Activated naive CD4-positive, alpha-beta T cell treated with anti-CD3 and anti-CD28 coated beads for 36 hours (primary cell): ENCODE measurements at places on chromosomes 5 and 9. TPM values are rescaled to one million over a fixed set of nuclear protein-coding genes. Genes with fewer than 3 reads are reported as not detected.

GRCh38 chr9:112218908-112219307, 43.8 kb upstream of the SUSD1 start:
- H3K27me3 ChIP-seq: no peaks in the 10 kb centered on the region
- H3K36me3 ChIP-seq: peaks cover 32% of the 10 kb centered on the region
- no peak overlapping the region for H3K27ac ChIP-seq

DNA sequence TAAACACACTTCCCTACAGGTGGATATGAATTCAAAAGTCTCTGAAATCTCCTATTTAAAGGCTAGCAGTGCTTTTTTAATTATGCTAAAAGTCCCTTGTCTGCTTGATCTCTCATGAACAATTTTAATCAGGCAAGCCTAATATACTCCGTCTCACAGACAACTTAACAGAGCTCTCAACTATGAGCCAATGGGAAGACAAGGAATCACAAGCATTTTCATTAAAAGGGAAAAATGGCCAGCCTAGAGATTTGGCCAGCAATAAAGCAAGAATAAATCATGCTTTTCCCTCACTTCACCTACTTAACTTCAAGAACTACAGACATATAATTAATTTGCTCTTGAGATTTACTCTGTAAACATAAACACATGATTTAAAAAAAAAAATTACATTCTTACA, 78.0 kb downstream of the RFX3 start:
- peaks cover 6% of the 10 kb centered on the region for H3K4me1 ChIP-seq
- no peak overlapping the region for H3K4me3 ChIP-seq
- H3K27me3 ChIP-seq: no peaks in the 10 kb centered on the region
- H3K27ac ChIP-seq: no peak overlapping the region

DNA sequence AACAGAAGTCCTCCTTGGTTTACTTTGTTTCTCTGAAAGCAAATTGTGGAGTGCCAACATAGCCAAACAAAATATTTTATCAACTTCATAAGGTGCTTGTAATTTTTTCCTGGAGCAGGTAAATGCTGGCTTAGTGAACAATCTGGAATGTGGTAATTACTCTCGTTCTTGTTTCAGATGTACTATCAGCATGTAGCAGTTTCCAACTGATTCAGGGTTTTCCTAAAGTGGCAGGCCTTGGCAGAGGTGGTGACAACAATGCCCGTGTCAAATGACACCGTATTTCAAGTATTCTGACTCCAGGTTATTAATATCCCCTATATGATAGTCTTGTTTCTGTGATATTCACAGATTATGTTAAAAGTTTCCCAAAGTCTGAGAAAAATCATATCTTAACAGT, 1.2 kb downstream of the C9orf72 start:
- H3K27me3 ChIP-seq: no peaks in the 10 kb centered on the region
- DNase-seq: no peak
- H3K4me3 ChIP-seq: peak overlapping the region; percentile 83
- H3K36me3 ChIP-seq: peaks cover 6% of the 10 kb centered on the region

The PCDHB16 gene
- total RNA-seq: not detected

DNA sequence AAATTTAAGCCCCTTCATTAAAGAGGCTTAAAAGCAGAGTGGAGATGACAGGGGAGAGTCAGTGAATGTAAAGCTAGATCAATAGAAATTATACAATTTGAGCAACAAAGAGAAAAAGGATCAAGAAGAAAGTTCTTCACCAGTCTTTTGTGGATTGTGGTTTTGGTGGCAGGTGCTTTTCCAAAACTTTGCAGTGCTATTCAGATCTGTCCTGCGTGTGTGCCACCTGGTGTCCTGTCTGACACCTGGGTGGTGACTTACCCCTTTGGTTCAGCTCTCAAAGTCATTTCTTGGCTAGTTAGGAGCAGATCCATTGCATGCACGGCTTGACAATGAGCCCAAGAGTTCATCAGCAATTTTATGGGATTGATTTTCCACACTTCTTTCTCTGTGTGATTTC, 69.4 kb downstream of the SREK1 start:
- no peaks in the 10 kb centered on the region for H3K36me3 ChIP-seq
- no peak overlapping the region for H3K4me3 ChIP-seq
- no peaks in the 10 kb centered on the region for H3K4me1 ChIP-seq
- H3K27ac ChIP-seq: no peak overlapping the region
- DNase-seq: peak; percentile 14

The SLC34A3 gene
- total RNA-seq: not detected

- H3K4me3 ChIP-seq: no peak overlapping the region
- H3K27me3 ChIP-seq: no peaks in the 10 kb centered on the region
- H3K4me1 ChIP-seq: peaks cover 2% of the 10 kb centered on the region
- no peak overlapping the region for H3K27ac ChIP-seq
- peak; percentile 20 for DNase-seq
These were observed 122.9 kb upstream of the DAB2 start for GRCh38 chr5:39547553-39548154.

The PDE6A gene
- total RNA-seq: not detected

DNA sequence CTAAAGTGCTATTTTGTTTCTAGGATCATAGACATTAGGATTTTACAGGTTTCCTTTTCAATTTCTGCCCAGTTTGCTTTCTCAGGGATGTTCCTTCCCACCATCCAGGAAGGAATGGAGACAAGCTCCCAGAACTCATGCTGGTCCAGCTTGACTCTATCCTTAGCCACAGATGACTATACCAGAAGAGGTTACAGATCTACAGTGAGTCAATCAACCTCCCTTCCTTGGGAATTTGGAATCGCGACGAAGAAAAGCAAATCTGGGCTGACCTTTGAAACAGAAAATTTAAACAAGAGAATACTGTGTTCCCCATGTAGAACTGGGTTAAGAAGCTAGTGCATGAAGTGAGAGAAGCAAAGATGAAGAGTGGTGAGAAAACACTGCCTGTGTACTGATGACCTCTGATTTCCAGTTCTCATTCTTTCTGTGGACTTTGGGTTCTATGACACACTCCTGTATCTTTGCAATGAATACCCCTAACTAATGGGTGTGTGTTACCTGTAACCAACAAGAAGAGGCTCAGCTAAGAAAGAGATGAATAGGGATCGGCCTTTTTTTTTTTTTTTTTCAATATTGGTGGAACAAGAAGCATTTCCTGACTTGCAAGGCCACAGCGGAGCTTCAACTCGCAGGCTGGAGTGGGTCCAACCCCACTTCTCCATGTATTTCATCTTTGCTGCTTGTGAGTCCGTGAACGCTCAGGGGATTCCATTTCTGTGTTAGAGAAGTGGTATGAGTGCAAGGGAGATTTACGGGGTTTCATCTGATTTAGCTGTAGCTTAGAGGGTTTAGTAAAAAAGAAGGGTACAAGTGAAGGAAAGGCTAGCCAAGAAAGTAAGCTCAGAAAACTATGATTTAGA, 563.9 kb upstream of the CLINT1 start:
- H3K27ac ChIP-seq: no peak overlapping the region
- H3K4me3 ChIP-seq: no peak overlapping the region
- H3K27me3 ChIP-seq: no peaks in the 10 kb centered on the region
- H3K36me3 ChIP-seq: no peaks in the 10 kb centered on the region

- peaks cover 2% of the 10 kb centered on the region for H3K27me3 ChIP-seq
- no peak overlapping the region for H3K4me3 ChIP-seq
- DNase-seq: no peak
These were observed 180.2 kb downstream of the ALDH1A1 start for GRCh38 chr9:72772661-72773060.

DNA sequence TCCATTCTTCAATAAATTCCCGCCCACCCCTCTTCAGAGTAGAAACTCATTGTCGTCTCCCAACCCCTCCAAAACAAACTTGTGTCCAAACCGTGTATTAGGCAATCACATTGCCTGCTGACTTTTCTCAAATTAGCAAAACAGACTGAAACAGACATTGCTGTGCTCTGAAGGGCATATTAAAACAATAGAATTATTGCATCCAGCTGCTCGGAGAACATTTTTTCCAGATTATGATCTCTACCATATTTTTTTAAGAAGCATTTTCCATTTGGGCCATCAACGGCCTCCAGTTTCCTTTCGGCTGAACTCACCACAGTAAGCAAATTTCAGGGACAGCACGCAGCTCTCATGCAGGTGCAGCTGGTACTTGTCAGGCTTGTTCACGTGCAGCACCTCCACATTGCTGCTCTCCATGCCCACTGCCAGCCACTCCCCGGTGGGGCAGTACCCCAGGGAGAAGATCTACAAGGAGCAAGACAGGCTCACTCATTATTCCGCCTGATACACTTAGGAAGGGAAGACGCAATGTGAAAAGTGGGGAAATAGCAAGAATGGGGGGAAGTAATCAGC, 104.1 kb downstream of the TLE1 start:
- DNase-seq: no peak
- H3K27me3 ChIP-seq: no peaks in the 10 kb centered on the region
- no peaks in the 10 kb centered on the region for H3K36me3 ChIP-seq
- no peaks in the 10 kb centered on the region for H3K4me1 ChIP-seq

DNA sequence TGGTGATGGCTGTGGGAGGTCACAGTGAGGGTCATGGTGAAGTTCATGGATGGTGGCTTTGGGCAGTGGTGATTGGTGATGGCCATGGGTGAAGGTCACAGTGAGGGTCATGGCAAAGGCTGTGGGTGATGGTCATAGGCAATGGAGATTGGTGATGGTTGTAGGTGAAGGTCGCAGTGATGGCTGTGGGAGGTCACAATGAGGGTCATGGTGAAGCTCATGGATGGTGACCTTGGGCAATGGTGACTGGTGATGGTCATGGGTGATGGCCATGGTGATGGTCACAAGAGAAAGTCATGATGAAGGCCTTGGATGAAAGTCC, 115.6 kb upstream of the IRX4 start:
- peaks cover 45% of the 10 kb centered on the region for H3K27me3 ChIP-seq
- DNase-seq: no peak
- H3K4me1 ChIP-seq: no peaks in the 10 kb centered on the region

DNA sequence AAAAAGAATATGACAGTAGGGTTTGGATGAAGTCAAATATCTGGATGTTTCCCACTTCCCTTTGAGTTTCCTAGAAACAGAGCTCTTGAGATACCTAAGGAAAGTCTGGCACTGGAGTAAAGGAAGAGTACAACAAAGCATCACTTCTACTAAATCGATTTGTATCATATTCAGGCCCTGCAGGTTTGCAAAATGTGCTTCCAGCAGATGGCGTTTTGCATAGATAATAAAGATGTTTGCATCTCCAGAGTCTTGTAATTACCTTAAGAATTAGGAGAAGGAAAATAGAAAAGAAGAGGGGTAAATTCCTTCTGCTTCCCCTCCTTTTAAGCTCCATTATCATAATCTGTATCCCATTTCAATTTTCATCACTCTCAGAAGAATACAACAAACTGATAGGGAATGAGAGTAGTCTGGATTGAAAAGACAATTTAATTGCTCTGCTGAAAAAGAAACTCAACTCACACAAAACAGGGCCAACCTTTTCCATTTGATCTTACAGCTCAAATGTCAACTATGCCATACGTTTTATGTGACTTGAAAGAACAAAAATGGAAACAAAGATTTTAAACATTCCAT, 380.4 kb downstream of the PTPRD start:
- H3K4me3 ChIP-seq: no peak overlapping the region
- no peak for DNase-seq
- no peaks in the 10 kb centered on the region for H3K27me3 ChIP-seq
- no peaks in the 10 kb centered on the region for H3K36me3 ChIP-seq

GRCh38 chr9:99491408-99492158, 269.5 kb downstream of the SEC61B start:
- H3K36me3 ChIP-seq: no peaks in the 10 kb centered on the region
- H3K27ac ChIP-seq: no peak overlapping the region
- no peaks in the 10 kb centered on the region for H3K4me1 ChIP-seq
- DNase-seq: no peak
- H3K4me3 ChIP-seq: no peak overlapping the region

DNA sequence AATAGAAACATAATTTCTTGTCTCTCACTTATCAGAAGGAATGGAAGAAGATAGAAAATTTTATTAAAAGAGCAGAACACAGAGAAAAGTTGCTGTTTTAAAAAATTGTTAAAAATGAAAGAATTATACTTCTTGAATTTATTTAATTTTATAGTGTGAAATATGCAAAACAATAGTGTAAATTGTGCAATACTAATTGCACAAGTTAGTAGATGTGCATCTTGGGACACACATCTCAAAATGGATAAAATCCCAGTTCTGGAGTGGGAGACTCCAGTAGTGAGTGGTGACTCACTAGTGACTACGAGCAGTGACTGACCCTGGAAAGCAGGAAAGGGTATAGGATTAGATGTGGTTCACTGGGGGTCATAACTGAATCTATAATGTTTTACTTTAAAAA, 223.2 kb downstream of the MSX2 start:
- H3K4me3 ChIP-seq: no peak overlapping the region
- H3K4me1 ChIP-seq: no peaks in the 10 kb centered on the region
- H3K36me3 ChIP-seq: no peaks in the 10 kb centered on the region
- peaks cover 12% of the 10 kb centered on the region for H3K27me3 ChIP-seq
- no peak for DNase-seq
- H3K27ac ChIP-seq: no peak overlapping the region

GRCh38 chr5:6714226-6715041, 1.2 kb downstream of the TENT4A start:
- DNase-seq: peak; percentile 23
- peak overlapping the region; percentile 84 for H3K27ac ChIP-seq
- H3K36me3 ChIP-seq: peaks cover 21% of the 10 kb centered on the region
- peaks cover 48% of the 10 kb centered on the region for H3K4me1 ChIP-seq

The FCHSD1 gene
- total RNA-seq: 29.6 TPM
